ENCODE measurements at places on chromosomes 16 and 17.

GRCh38 chr16:75792771-75793492, 66.6 kb upstream of the CPHXL start:
- DNase-seq = no peak

DNA sequence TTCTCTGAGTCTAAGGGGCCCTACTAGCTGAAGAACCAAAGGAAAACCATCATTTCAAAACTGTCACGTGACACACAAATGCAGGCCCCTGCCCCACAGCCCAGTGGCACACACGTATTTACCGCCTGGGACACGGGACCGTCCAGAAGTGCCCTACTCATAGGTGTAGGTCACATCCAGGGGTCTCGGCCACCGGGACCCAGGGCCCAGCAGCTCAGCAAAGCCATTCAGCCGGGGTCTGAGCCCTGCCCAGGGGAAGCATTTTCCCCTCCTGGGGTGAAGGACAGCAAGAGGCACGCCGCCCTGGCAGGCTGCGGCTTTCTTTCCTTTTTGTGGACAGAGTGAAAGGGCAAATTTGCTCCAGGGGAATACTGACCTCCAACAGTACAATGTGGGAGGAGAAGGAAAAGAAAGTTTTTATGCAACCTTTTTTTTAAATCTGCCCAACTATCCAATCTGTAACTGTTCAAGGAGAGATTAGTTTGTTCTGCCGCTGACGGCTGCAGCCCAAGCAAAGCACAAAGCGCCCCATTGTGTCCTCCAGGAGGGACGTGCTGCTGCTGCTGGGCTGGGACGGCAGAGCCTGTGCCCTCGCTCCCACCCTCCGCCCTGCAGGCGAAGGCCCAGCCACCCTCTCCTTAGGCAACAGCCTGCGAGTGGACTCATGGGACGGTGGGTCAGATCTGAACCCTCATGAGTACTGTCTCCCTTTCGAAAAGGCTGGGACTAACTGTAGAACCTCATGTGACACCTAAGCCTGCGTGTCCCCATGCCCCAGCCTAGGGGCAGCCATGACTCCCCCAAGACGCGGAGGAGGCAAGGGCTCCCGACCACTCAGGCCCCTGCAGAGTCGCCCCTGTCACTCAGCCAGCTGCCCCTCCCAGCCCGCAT, 21.3 kb downstream of the SLC7A5 start:
- no peak for DNase-seq

GRCh38 chr17:27569884-27570577, 61.0 kb upstream of the LGALS9 start:
- DNase-seq = no peak

GRCh38 chr17:58325976-58326468, 2.6 kb downstream of the TSPOAP1 start:
- DNase-seq = no peak

DNA sequence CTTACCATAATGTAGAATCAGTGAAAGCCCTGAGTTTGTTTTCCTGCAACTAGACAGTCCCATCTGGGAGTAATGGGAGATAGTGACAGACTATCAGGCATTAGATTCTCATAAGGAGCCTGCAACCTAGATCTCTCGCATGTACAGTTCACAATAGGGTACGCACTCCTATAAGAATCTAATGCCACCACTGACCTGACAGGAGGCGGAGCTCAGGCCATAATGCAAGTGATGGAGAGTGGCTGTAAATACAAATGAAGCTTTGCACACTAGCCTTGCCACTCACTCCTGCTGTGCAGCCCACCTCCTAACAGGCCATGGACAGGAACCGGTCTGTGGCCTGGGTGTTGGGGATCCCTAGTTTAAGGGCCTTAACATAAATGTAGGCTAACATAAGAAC, 21.4 kb downstream of the THUMPD1 start:
- DNase-seq = no peak

DNA sequence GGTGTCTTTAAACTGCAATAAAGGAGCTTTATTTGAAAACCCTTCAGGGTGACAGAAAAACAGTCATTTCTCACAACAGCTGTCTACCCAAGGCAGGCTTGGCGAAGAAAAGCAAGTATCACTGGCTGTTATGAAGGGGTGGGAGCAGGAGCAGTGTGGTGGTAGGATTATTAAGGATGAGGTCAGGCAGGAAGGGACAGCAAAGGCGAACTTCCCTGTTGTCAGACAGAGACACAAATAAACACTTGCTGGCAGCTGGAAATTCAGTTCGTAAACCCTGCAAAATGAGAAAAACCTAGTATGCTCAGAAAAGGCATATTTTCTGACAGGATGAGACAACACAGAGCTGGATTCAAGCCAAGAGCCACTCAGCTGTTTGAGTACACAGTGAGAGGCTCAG, 416.3 kb upstream of the CDH5 start:
- DNase-seq = no peak

- DNase-seq = no peak
Observed at GRCh38 chr17:36629970-36630502, 28.7 kb downstream of the MRM1 start.

DNA sequence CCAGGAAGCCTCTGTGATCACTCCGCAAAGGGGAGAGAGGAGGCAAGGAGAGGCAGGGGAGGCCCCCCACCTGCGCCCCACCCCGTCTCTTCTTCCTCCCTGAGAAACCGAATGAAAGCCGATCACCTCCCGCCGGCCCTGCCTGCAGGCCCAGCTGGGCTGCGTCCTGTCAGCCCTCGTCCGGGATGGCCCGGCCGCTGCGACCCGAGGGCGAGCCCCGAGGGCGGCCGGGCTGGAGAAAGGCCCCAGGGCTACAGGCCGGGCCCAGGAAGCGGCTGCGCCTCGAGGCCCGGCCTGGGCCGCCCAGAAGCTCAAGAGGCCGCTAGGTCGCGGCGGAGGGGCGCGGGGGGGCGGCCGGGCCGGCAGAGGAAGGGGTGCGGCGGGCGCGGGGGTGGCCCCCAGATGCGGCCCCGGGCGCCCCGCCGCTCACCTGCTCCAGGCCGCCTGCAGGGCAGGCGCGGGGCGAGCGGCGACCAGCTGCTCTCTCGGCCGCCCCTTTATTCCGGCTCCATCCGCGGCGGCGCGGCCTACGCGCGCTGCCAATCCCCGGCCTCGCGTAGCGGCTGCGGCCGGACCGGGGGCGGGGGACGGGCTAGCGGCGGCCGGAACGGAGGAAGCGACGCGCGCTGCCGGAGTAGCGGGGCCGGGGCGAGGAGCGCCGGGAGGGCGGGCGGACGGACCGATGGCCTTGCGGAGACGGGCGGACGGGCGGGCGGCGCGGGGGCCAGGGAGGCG, at the start of gene ZNF319:
ZNF319 (minus strand) TSS at position 702 of the 735 bp plus-strand sequence. CDS start 2,407 bp downstream, outside the sequence.
- no peak for DNase-seq
